ENCODE measurements at places on chromosomes 5 and 9.

GRCh38 chr9:93437996-93438395, 13.5 kb upstream of the FAM120A start:
- no peak for DNase-seq

DNA sequence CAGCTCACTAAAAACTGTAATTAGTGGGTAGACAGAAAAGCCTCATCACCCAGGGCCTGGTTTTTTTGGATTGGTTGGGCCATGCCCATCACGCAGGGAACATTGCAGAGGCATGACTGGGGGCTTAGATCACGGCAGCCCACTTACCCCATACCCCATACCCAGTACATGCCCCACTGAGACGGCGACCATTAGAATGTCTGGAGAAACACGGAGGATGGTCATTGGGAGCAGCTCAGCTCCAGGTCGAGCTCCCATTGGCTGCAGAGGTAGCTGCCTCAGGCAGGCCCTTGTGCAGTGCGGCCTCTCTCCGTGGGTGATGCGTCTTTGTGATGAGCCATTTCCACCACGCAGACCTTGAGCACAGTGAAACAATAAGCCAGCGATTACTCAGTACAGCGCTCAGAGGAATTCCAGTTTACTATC, 204.0 kb downstream of the GADD45G start:
- no peak for DNase-seq

GRCh38 chr9:121053544-121053943, 3.5 kb upstream of the C5 start:
- no peak for DNase-seq

GRCh38 chr9:118990949-118991348, 378.3 kb downstream of the BRINP1 start:
- DNase-seq = no peak

- no peak for DNase-seq
These were observed 93.5 kb downstream of the PPP2R2B start for GRCh38 chr5:146785065-146785464.

DNA sequence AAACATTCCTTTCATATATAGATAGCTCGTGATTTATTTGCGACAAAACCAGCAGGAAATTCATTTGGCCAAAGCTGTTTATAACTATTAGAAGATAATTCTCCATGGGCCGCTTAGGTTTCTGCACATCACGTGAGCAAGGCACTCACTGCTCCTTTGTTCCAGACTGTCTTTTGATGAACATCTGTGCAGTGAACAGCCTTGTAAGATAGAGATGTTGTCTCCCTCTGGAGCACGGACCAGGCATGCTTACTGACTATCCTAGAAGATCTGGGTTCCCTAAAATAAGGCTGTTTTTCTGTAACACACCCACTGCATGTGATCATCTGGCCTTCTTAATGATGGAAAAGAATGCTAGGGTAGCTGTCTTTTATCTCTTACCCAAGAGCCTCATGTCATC, 30.9 kb downstream of the YIPF5 start:
- DNase-seq = no peak

DNA sequence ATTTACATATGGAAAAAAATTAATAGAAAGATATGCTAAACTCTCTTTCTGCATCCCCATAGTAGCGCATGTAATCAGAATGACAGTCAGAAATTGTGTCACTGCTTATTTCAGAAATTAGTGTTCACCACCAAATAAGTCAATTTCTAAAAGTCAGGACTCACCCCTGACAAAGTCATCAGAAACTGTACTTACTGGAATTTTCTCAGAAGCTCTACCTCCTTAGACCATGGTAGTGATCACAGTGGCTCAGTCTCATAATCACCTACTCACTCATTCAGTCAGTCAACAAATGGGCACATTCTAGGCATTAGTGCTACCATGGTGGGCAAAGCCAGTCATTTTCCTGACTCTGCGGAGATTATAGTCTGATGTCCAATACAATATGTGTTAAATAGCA, 22.0 kb downstream of the THBS4 start:
- no peak for DNase-seq

DNA sequence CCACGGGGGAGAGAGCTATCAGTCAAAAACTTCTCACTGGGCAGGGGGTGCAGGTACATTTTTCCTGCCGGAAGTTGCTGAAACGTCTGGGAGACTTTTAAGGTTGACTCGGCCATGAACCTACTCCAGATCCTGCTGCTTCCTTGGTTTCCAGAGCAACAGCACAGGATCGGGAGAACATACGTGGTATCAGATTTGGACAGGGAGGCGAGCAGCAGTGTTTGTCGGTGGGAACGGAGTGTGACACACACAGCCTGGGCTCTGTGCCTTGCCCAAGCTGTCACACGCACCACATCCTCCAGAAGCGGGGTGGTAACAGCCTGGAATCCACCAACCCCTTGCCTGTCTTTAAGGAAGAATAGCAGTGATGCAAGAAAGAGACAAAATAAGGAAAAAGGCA, 276.5 kb downstream of the SLIT3 start:
- DNase-seq = no peak

DNA sequence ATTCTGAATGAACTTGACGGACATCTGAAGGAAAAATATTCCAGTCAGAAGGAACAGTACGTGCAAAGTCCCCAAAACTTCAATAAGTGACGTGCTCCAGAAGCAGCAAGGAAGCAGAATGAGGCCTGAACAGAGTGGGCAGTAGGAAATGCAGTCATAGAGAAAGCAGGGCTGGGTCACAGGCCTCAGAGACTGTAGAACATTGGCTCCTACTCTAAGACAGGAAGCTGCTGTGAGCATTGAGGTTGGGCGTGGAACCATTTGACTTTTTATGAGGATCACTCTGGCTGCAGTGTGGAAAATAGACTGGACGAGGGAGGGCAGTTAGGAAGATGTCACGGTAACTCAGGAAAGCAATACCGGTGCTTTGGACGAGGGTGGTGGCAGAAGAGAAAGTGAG, 64.0 kb downstream of the DOCK8 start:
- peak; percentile 47 for DNase-seq

DNA sequence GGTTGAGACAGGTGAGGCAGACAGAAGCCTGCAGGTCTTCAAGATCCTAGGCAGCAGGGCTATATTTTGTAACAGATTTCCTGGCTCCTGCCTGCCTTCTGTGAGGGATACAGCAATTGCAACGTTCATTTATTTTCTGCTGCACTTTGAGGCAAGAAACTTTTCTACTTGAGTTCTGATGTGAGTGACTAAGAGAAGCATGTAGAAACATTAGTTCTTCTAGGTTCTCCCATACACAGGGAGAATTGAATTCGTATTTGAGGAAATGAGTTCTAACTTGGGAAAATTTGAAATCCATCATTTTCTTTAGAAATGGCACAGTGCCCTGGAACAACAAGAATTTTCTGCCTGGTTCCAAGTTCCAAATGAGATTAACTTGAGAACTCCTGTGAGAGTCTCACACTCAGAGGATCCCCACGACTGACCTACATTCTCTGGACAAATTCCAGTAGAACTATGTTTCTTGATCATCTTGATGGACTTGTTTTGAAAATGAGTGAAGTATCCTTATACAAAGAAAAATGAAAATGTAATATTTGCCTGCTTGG, 15.0 kb downstream of the MAMDC2 start:
- no peak for DNase-seq

DNA sequence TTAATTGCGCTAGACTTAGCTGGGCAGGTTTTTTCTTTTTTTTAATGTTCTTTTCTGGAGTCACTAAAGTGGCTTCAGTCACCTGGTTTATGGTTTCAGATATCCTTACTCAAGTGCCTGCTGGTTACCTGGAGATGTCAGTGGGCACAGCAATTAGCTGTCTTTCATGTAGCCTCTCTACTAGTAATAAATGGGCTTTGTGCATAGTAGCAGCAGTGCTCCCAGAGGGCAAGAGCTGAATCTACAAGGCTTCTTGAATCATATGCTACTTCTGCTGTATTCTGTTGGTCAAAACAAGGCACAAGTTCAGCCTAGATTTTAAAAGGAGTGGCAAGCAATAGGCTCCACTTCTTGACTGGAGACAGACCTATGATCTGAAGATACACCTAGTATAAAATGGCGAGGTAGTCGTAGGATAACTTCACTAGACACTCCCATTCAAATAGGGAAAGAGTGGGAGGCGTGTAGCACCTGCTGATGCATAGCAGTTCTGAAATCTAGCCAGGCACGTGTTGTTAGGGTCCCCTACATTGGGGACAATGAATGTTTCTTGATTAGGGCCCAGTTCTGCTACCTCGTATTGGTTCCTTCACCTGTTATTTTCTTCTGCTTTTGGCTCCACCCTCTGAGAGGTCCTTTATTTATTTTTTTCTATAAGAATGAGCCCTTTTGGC, 7.0 kb downstream of the SCAMP1 start:
- no peak for DNase-seq

DNA sequence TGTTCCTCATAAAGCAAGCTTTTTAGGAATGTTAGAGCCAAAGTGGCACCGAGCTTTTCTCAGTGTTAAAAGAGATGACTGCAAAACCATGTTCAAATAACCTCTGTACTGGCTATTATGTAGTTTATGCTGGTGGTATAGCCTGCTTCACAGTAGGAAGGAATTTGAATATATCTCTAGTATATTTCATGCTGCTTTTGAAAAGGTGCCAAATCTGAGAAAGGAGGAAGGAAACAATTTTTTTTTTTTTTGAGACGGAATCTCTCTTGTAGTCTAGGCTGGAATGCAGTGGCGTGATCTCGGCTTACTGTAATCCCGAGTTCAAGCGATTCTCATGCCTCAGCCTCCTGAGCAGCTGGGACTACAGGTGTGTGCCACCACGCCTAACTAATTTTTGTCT, 13.5 kb downstream of the CREBRF start:
- DNase-seq = no peak

DNA sequence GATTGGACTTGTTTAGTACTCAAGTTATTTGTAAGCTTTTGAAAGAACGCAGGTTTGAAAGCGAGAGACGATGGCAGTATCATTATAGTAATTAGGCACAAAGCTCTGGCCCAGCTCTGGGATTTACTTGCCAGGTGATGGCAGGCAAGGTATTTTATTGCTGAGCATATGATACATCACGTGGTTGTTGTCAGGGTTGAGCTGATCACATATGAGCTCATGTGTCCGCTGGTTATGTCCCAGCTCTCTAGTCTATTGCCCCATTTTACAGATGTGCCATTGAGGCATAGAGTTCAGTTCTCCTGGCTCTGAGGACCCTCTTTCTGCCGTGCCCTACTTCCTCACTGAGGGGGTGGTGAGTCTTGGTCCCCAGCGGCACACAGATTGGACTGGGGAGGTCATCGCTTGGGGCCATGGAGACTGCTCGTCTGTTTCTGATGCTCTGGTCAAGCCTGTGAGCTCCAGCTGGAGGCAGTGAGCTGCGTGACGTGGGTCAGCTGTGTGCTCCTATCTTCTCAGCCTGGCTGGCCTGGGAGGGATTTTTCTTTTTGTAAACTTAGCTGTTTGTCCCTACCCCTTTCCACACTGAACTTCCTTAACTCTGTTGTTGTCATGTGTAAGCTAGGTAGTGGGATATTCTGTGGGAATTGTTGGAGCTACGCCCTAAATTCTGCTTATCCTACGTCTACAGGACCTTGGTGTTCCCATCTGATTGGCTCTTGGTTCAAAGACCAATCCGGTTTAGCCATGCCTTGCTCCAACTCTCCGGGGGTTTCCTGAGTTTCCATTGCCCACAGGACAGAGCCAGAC, 2.2 kb downstream of the NXNL2 start:
- no peak for DNase-seq

DNA sequence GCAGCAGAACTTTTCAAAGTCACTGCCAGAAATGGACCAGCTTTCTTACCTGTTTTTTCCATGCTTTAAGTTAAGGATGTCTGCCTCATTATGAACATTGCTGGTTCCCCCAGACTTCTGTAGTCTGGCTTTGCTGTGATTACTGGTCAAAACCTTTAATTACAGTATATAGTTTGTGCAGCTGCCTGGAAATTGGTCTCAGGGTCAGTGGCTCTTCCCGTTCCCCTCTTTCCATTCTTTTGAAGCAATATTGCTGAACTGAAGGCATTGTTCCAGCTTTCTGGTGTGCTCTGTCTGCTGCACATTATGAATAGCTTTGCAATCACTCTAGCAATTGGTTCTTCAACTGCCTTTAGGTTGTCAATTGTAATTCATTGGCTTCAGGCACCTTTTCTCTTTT, 206.5 kb downstream of the ARL15 start:
- DNase-seq = no peak

GRCh38 chr9:137255448-137256114, 454 bp downstream of the NELFB start:
- DNase-seq = no peak

GRCh38 chr5:17216974-17217492, 398 bp upstream of the BASP1 start:
- no peak for DNase-seq

GRCh38 chr5:158839638-158840037, 260.1 kb downstream of the EBF1 start:
- no peak for DNase-seq

GRCh38 chr5:55591686-55592085, 56.9 kb upstream of the PLPP1 start:
- DNase-seq = no peak

DNA sequence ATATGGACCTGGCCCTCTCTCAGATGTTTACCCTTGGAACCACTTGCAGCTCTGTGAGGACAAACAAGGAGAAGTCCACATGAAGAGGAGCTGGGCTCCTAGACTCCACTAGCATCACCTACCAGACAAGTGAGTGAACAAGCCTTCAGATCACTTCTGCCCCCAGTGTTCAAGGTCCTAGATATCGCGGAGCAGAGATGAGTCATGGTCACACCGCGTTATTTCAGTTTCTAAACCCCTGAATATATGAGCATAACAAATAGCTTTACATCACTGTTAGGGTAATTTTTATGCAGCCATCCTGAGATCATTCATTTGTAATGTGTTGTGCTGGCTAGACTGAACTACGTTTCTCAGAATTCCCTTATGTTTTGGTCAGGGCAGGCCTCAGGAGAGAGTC, 77.0 kb upstream of the DAP start:
- DNase-seq = no peak

GRCh38 chr9:38404314-38404713, 11.8 kb downstream of the ALDH1B1 start:
- DNase-seq = no peak

DNA sequence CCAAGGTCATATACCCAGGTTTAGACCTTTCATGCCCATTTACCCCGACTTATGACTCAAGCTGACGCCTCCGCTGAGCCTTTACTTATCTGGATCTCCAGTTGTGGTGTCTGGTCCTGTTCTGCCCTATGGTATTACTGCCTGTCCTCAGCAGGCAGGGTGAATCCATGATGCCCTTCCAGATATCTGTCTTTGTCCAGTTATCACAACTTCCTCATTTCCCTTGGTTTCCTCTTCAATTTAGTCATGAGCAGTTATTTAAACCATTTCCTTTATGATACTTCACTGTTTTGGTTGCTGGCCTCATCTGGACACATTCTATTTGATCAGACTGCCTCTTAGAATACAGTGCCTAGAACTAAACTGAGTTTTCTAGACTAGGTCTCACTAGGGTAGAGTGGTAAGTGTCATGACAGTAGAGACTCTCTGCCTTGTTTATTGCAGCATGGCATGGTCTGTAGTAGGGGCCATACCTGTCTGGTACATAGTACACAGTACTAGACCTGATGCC, 93.3 kb downstream of the MELK start:
- DNase-seq = no peak

DNA sequence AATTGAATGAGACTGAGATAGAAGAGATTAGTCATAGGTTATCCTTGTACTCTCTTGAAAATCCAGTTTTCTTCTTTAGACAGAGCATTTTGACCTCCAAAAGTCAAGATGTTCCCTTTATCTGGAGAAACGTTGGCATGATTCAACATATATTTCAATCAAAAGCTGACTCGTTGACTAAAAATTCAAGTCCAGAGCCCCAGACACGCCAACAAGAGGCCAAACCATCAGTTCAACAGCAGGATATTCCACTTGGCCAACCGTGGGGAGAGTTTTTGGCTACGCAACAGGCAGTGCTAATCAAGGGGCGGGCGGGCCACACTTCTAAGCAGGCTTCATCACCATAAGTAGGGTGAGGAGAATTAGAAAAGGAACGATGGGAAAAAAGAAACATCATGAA, 119.1 kb downstream of the SLIT3 start:
- no peak for DNase-seq

Data from CD8-positive, alpha-beta memory T cell (primary cell).